ENCODE measurements at places on chromosomes 4 and X. TPM values are rescaled to one million over a fixed set of nuclear protein-coding genes. Genes with fewer than 3 reads are reported as not detected.

ADAMTS3 gene
- 4.5 TPM for total RNA-seq

DNA sequence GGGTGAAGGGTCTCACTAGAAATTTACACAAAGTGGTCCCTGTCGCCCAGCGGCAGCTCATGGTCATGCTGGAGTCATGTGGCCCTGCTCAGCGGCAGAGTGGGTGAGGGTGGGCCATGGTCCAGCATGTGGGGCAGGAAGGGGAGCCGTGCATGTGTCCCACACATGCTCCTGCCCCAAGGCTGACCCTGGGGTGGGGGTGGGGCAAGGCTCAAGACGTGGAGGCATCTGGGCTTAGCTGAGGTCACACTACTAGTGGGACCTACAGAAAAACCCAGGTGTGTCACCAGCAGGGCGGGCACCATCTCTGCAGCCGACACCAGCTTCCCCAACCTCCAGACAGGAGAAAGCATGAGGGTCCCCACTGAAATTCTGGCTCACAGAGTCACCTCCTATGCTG, 42.4 kb downstream of the EVC start:
- H3K4me3 ChIP-seq: no peak overlapping the region
- H3K36me3 ChIP-seq: peaks cover 79% of the 10 kb centered on the region
- DNase-seq: no peak
- peaks cover 47% of the 10 kb centered on the region for H3K4me1 ChIP-seq
- H3K27ac ChIP-seq: no peak overlapping the region
- H3K27me3 ChIP-seq: no peaks in the 10 kb centered on the region

PDE5A gene
- total RNA-seq: 26.1 TPM

DNA sequence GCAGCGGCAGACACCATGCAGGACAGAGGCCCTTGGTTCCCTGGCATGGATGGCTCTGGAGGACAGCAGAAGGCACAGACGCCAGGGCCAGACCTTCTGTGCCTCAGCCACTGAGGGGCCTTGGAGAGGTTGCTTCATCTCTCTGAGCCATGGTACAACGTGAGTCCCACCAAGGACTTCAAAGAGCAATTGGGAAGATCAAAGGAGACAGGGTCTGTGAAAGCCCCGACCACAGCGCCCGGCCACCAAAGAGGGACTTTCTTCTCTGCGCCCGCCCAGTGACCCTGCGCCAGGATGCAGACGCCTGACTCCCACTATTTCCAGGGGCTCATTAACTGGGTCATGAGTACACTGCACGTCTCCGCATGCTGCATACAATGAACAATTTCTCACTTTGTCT, 174.0 kb downstream of the AFAP1 start:
- H3K27me3 ChIP-seq: no peaks in the 10 kb centered on the region
- H3K4me3 ChIP-seq: no peak overlapping the region
- DNase-seq: no peak

DNA sequence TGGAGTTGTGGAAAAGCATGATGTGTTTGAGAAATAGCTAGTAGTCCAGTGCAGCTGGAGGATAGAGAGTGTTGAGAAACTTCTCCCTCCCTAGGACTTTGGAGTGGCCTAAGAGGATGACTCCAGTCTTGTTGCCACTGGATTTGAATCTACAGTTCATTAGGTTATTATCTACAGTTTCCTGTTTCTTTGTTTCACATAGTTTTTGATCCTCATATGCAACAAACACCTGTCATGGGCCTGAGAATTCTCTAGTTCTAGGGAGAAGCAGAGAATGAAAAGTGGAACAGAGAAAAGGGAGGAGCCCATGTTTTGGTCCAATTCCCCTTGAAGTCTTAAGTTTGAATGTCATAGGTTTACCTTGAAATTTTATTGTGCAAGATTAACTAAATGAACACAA, 73.6 kb upstream of the TBC1D9 start:
- H3K4me1 ChIP-seq: no peaks in the 10 kb centered on the region
- DNase-seq: no peak
- no peak overlapping the region for H3K4me3 ChIP-seq
- no peaks in the 10 kb centered on the region for H3K36me3 ChIP-seq
- H3K27ac ChIP-seq: no peak overlapping the region
